ENCODE measurements at places on chromosomes 2 and 18.

DNA sequence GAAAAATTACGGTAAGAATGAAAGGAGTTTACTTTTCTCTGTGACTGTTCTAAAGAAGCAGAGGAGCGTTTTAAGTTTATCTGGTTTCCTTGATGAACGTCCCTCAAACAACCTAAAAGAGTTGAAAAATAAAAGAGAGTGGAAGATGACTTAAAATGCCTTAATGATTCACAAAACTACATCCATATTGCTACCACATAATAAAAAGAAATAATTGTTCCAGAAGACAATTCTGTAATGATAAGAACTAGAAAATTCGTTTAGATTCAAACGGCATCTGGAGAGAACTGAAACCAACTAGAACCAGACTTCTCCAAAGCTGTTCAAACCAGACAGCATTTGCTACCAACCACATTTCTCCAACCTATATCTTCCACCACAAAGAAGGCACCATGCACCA lies 68.1 kb downstream of the TEKT4 start:
- DNase-seq = no peak

GRCh38 chr18:9613550-9614400 lies 584 bp downstream of the PPP4R1 start:
- DNase-seq = peak; percentile 37

- DNase-seq = no peak
Observed at GRCh38 chr2:105644174-105644980, 100.3 kb upstream of the NCK2 start.

DNA sequence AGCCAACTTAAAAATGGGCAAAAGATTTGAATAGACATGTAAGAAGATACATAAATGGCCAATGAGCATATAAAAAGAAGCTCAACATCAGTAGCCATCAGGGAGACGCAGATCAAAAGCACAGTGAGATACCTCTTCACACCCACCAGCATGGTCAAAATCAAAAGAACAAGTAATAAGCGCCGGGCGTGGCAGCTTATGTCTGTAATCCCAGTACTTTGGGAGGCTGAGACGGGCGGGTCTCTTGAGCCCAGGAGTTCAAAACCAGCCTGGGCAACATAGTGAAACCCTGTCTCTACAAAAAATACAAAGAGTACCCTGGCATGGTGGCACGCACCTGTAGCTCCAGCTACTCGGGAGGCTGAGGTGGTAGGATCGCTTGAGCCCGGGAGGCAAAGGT lies 4.6 kb upstream of the CIB4 start:
- no peak for DNase-seq

DNA sequence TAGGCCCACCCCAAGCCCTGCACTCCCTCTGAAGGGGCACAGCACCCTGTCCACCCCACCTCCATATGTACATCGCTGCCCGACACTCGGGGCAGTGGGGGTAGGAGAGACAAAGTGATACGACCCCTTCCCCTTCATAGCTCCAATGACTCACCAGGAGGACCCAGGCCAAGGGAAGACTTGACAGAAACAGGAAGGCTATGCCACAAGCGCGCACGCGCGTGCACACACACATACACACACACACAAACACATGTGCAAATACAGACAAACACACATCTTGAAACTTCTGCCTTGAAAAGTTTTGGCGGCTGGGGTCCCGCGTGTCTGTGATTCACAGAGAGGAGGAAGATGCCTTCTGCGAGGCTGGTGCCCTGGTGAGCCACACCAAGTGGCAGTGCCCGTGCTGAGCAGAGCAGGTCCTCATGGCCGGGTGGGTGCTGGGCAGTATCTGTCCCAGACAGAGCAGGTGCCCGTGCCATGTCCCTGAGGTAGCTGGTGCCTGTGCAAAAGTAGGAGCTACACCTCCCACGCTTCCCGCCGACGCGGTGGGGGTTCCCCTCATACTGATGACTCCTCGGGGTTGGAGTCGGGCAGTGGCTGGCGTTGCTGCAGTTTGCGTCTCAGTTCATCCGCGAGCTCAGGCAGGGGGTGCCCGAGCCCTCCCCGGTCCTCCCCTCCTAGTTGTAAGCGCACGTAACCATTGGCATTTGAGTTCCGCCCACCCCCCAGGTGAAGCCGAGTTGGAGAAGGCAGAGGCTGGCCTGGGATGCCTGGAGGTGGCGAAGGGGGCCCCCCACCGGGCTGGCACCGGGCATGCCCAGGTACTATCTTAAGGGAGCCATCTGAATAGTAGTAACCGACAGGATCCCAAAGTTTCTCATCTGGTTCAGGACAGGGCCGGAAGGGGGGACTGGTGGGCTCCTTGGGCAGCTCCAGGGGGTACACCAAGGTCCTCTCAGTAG lies 2.5 kb upstream of the ANKRD39 start:
- DNase-seq = no peak

DNA sequence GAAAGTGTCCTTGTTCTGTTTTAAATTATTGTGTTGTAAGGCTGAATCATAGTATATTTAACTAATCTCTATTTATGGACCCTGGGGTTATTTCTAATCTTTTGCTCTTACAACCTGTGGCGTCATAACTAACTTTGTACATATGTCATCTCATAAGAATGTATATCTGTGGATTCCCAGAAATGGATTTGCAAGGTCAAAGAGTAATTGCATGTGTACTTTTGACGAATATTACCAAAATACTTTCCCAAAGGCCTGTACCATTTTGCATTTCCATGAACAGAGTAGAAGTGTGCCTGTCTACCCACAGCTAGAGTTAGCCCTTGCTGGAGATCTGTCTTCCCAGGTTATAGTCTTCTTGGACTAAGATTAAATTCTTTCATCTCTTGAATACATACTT lies 42.8 kb downstream of the SEMA4F start:
- DNase-seq = no peak

DNA sequence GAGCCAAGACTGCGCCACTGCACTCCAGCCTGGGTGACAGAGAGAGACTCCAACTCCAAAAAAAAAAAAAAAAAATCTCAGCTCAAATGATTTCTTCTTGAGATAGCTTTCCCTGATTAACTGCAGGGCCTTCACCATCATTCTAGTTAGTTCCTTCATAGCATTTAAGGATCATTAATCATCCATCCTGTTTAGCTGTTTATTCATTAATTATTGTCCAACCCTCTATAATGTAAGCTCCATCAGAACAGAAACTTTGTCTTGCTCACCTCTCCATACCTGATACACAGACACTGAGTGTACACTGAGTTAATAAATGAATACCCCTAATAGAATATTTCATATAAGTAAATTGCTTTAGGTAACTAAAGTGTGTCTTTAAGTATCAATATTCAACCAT lies 42.2 kb upstream of the ENOSF1 start:
- no peak for DNase-seq

Data from neuronal stem cell (in vitro differentiated cells).